Fibroblast of villous mesenchyme (primary cell): ENCODE measurements at places on chromosomes 13 and 19. TPM values are rescaled to one million over a fixed set of nuclear protein-coding genes. Genes with fewer than 3 reads are reported as not detected.
A peak's percentile ranks its signal among the peaks of the same experiment; 100 is the strongest.

GRCh38 chr19:46596008-46596407, 5.1 kb upstream of the CALM3 start:
- DNase-seq = no peak

- DNase-seq = no peak
Measured at GRCh38 chr19:17183858-17184321, 31.3 kb upstream of the USE1 start.

- no peak for DNase-seq
Measured at GRCh38 chr13:29931696-29932095, 81.3 kb upstream of the UBL3 start.

GRCh38 chr19:35114353-35115176, 1.1 kb upstream of the FXYD3 start:
- peak; percentile 50 for DNase-seq

- no peak for DNase-seq
Measured at GRCh38 chr19:13429563-13429962, 76.7 kb downstream of the CACNA1A start.

DNA sequence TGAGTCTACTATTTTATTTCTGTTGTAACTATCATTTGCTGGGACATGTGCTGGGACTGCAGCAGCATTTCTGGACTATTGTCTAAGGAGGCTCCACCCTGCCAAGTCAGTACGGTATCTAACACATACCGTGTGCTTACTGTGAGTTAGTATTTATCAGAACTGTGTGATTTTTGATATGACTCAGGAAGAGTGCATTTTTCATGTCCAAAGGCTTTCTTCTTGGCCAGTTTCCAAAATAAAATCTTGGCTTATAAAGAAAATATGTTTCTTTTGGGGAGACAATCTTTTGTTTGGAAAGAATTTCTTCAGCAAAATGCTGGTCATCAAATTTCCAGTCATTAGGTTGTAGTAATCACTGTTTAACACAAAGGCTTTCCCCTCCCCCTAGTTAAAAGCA, 11.6 kb downstream of the PARP4 start:
- DNase-seq = peak; percentile 31

RASAL3 gene
- not detected in 2 replicates for total RNA-seq

GRCh38 chr13:23320926-23321534, 112.5 kb downstream of the SACS start:
- DNase-seq = no peak

- peak; percentile 48 for DNase-seq
Measured at GRCh38 chr19:7636691-7637373, at the start of gene STXBP2. TSS of gene STXBP2 (plus strand) at chr19:7637110. CDS start at chr19:7637150, 40 bp downstream.

GRCh38 chr13:88707646-88708045, 1036.5 kb downstream of the SLITRK5 start:
- DNase-seq = no peak

GRCh38 chr13:23707674-23708073, 137.5 kb downstream of the TNFRSF19 start:
- peak; percentile 55 for DNase-seq
